ENCODE measurements at places on chromosomes 5 and 9. TPM values are rescaled to one million over a fixed set of nuclear protein-coding genes. Genes with fewer than 3 reads are reported as not detected.
A peak's percentile ranks its signal among the peaks of the same experiment; 100 is the strongest.

DNA sequence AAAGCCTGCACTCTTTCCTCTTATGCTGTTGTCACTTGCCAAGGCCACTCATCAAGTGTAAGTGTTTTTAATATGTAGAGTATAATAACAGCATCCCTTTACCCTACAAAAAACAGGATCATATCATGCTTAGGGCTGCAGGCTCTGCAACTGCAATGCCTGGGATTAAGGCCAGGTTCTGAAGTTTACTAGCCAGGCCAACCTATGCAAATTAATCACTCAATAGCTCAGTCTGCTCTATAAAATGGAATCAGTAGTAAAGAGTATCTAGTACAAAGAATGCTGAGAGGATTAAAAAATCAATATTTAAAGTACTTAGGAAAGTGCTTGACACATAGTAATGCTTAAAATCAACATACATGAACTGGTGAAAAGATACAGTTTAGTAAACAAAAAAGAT lies 253.3 kb downstream of the EDIL3 start:
- no peaks in the 10 kb centered on the region for H3K4me1 ChIP-seq
- no peak for DNase-seq
- H3K27ac ChIP-seq = no peak overlapping the region
- no peaks in the 10 kb centered on the region for H3K36me3 ChIP-seq
- H3K27me3 ChIP-seq = no peaks in the 10 kb centered on the region

ORM1 gene
- not detected for total RNA-seq

ESM1 gene
- total RNA-seq = not detected

DNA sequence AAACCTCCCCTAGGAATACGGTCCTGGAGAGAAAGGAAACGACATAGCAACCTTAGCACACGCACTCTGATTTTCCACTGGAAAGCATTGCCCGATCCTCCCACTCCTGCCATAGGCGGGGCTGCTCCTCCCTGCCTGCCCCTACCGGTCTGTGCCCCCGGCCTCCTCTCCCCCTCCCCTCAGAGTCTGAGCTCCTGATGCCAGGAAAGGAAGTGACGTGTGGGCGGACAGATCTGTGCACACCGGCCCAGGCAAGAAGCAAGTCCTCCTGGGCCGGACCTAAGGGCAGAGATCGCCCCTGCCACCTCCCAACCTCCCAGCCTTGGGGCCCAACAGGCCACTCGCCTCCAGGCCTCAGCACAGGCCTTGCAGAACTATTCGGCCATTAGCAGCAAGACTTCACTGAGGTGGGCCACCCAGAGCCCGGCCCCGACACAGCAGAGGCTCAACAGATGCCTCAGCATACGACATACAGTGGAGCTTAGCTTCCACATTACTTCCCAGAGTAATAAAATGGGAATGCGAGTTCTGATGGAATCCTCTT lies 7.2 kb downstream of the NINJ1 start:
- peaks cover 59% of the 10 kb centered on the region for H3K4me1 ChIP-seq
- H3K4me3 ChIP-seq = no peak overlapping the region
- H3K27ac ChIP-seq = peak overlapping the region; percentile 75
- H3K36me3 ChIP-seq = peaks cover 31% of the 10 kb centered on the region
- H3K27me3 ChIP-seq = no peaks in the 10 kb centered on the region

CAMSAP1 gene
- 21.4 TPM for total RNA-seq

ANKRD31 gene
- 0.07 TPM for total RNA-seq

DNA sequence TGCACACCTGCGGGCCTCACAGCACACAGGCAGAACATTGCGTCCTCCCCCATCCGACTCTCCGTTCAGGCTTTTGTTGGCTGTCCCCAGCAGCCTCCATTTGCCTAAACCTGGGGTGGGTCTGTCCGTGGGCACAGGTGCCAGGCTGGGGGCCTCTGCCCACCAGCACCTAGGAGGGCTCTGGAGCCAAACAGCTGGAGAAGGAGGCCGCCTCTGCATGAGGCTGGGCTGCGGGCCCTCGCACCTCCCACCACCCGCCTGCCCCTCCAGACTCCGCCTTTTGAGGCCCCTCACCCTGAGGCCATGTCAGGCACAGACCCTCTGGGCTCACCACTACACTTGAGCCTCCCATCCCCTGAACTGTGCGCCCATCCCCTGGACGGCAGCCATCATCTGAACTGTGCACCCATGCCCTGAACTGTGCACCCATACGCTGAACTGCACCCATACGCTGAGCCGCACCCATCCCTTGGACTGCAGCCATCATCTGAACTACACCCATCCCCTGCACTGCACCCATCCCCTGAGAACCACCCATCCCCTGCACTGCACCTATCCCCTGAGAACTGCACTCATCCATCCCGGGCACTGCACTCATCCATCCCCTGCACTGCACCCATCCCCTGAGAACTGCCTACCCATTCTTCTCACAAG lies 98.0 kb upstream of the OTULINL start:
- H3K27ac ChIP-seq = no peak overlapping the region
- H3K4me1 ChIP-seq = no peaks in the 10 kb centered on the region
- no peak overlapping the region for H3K4me3 ChIP-seq
- no peak for DNase-seq
- peaks cover 86% of the 10 kb centered on the region for H3K36me3 ChIP-seq
- no peaks in the 10 kb centered on the region for H3K27me3 ChIP-seq

PLPP7 gene
- total RNA-seq = 124 TPM

- no peaks in the 10 kb centered on the region for H3K27me3 ChIP-seq
- peaks cover 36% of the 10 kb centered on the region for H3K4me1 ChIP-seq
- H3K4me3 ChIP-seq = peak overlapping the region; percentile 90
- no peaks in the 10 kb centered on the region for H3K36me3 ChIP-seq
These were observed 1.2 kb upstream of the MEGF9 start for GRCh38 chr9:120715389-120715924.

- H3K36me3 ChIP-seq = no peaks in the 10 kb centered on the region
- H3K4me3 ChIP-seq = no peak overlapping the region
- H3K4me1 ChIP-seq = peaks cover 5% of the 10 kb centered on the region
- no peak overlapping the region for H3K27ac ChIP-seq
- no peak for DNase-seq
- H3K27me3 ChIP-seq = no peaks in the 10 kb centered on the region
These were observed 70.4 kb upstream of the FBXW11 start for GRCh38 chr5:172076761-172077244.

GRCh38 chr5:98314292-98314691 lies 459.2 kb upstream of the RGMB start:
- no peak overlapping the region for H3K27ac ChIP-seq
- no peak overlapping the region for H3K4me3 ChIP-seq
- no peak for DNase-seq
- no peaks in the 10 kb centered on the region for H3K4me1 ChIP-seq
- H3K36me3 ChIP-seq = no peaks in the 10 kb centered on the region
- no peaks in the 10 kb centered on the region for H3K27me3 ChIP-seq

GFRA3 gene
- total RNA-seq = 0.85 TPM

- H3K27me3 ChIP-seq = no peaks in the 10 kb centered on the region
- H3K4me3 ChIP-seq = no peak overlapping the region
- DNase-seq = no peak
- no peaks in the 10 kb centered on the region for H3K36me3 ChIP-seq
- no peak overlapping the region for H3K27ac ChIP-seq
These were observed 19.3 kb downstream of the SLC6A7 start for GRCh38 chr5:150209099-150209635.

GRCh38 chr9:71119746-71120145 lies 1.7 kb downstream of the TRPM3 start:
- H3K36me3 ChIP-seq = no peaks in the 10 kb centered on the region
- no peaks in the 10 kb centered on the region for H3K4me1 ChIP-seq
- no peak for DNase-seq
- no peak overlapping the region for H3K27ac ChIP-seq
- H3K4me3 ChIP-seq = no peak overlapping the region

DNA sequence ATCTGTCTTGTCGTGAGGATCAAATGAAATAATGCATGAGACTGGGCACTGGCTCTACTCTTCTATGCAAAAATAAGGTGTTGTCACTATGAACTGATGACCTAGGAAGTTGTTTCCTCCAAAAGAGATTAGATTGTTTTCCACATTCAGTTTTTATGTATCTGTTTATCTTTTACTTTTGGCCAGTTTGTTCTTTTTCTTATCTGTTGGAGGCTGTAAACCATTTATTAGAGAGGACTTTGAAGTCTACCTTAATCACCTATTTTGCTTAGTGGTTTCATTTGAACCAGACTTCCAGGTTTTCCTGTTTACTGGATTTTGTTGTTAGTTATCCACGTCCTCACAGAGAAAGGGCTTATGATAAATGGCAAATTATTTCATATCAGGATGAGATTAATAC lies 21.5 kb upstream of the GDA start:
- no peaks in the 10 kb centered on the region for H3K27me3 ChIP-seq
- no peak for DNase-seq
- no peaks in the 10 kb centered on the region for H3K36me3 ChIP-seq
- H3K4me1 ChIP-seq = no peaks in the 10 kb centered on the region
- no peak overlapping the region for H3K27ac ChIP-seq

DNA sequence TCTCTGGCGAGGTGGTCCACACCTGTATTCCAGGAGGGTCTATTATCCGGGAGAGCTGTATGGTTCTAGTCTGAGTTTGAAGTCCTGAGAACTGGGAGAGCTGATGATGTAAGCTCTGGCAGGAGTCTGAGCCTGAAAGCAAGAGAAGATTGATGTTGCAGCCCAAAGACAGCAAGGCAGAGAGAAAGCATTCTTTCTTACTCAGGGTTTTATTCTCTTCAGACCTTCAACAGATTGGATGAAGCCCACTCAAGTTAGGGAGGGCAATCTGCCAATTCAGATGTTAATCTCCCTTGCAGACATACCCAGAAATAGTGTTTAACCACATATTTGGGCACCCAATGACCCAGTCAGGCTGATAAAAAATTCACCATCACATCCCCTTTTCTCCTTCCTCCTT lies 159.1 kb downstream of the CCDC171 start:
- no peak for DNase-seq
- H3K36me3 ChIP-seq = no peaks in the 10 kb centered on the region
- no peak overlapping the region for H3K27ac ChIP-seq
- no peaks in the 10 kb centered on the region for H3K4me1 ChIP-seq
- H3K4me3 ChIP-seq = no peak overlapping the region
- no peaks in the 10 kb centered on the region for H3K27me3 ChIP-seq

GRCh38 chr5:39494107-39494510 lies 69.3 kb upstream of the DAB2 start:
- no peaks in the 10 kb centered on the region for H3K27me3 ChIP-seq
- no peaks in the 10 kb centered on the region for H3K36me3 ChIP-seq
- H3K4me3 ChIP-seq = no peak overlapping the region
- H3K4me1 ChIP-seq = peaks cover 18% of the 10 kb centered on the region
- no peak overlapping the region for H3K27ac ChIP-seq
- no peak for DNase-seq

- no peaks in the 10 kb centered on the region for H3K27me3 ChIP-seq
- DNase-seq = no peak
- H3K4me1 ChIP-seq = peaks cover 89% of the 10 kb centered on the region
- peak within 1 kb of the TSS; percentile 96 for H3K27ac ChIP-seq
These were observed at the start of gene SPAAR for GRCh38 chr9:35909274-35909673. Gene SPAAR, plus strand, starts transcription at chr9:35909490. Its CDS starts 974 bp downstream, at chr9:35910464.

GRCh38 chr9:89619019-89619418 lies 14.2 kb downstream of the GADD45G start:
- no peak overlapping the region for H3K27ac ChIP-seq
- H3K27me3 ChIP-seq = no peaks in the 10 kb centered on the region
- H3K4me3 ChIP-seq = no peak overlapping the region
- DNase-seq = no peak

GRCh38 chr5:149073213-149073612 lies 10.4 kb upstream of the SH3TC2 start:
- H3K4me3 ChIP-seq = no peak overlapping the region
- H3K27ac ChIP-seq = no peak overlapping the region
- DNase-seq = no peak

DNA sequence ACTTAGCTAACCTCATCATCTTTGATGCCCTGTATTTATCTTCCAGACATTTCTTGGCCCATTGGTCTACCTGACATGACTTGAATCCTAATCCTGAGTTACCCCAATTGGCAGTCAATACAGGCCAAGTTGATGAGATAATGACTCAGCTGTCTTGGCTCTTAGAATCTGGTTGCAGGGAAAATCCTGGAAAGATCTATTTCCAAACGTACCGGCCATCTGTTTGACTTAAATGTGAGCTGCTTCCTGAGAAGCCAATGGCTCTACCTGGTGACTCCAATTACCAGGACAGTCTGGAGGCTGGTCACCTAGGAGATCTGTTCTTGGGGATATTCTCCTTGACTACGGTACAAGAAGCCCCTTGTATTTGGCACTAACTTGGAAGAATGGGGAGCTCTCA lies 475.2 kb upstream of the BRINP1 start:
- H3K4me3 ChIP-seq = no peak overlapping the region
- no peak overlapping the region for H3K27ac ChIP-seq
- no peaks in the 10 kb centered on the region for H3K36me3 ChIP-seq
- H3K27me3 ChIP-seq = no peaks in the 10 kb centered on the region

ZNF462 gene
- 30.5 TPM for total RNA-seq

GRCh38 chr9:88724331-88724730 lies 189.4 kb downstream of the NXNL2 start:
- H3K4me1 ChIP-seq = no peaks in the 10 kb centered on the region
- no peak overlapping the region for H3K4me3 ChIP-seq

DNA sequence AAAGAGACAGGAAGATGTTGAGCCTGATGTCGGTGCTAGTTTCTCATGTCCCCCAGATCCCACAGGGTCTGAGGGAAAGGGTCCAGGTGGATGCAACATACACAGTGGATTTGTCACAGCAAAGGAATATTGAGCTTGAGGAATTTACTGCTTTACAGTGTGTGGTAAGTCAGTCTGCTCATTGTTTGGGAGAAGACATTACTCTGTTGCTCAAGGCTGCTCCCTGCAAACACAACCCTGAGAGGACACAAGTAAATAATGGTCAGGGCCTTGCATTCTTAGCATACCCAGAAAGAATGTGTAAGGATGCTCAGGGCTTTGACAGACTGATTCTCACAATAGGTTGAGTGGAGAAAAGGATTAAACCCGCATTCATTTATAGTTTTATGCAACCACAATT lies 7.3 kb upstream of the MAN2A1 start:
- no peak overlapping the region for H3K27ac ChIP-seq
- H3K4me1 ChIP-seq = no peaks in the 10 kb centered on the region
- no peaks in the 10 kb centered on the region for H3K36me3 ChIP-seq
- H3K4me3 ChIP-seq = no peak overlapping the region
- no peaks in the 10 kb centered on the region for H3K27me3 ChIP-seq

Data from right atrium auricular region (tissue), 2 donors.